GM12865 (cell line): ENCODE measurements at places on chromosomes 2 and 18.

DNA sequence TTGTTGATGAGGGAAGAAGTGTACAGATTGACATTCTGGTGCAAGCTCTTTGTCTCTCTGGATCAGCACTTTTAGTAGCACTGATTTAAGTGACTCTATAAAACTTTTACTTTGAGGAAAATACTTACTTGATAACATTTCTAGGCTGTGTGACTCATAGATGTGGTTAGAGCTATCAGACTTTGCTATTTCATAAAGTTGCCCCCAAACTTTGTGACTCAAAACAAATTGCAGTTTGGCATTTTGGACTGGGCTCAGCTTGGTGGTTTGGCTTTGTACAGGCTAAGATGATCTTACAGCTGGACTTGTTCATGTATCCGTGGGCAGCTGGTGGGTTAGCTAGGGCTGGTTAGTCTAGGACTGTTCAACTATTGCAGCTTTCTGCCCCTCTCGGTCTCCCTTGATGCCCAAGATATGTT, 42.1 kb upstream of the GLS start:
- no peak for DNase-seq

- peak; percentile 38 for DNase-seq
These were observed 61.6 kb downstream of the MFSD6 start for GRCh38 chr2:190469771-190470170.

- DNase-seq, result no peak
These were observed 1154.3 kb downstream of the BCL11A start for GRCh38 chr2:59399126-59399525.

DNA sequence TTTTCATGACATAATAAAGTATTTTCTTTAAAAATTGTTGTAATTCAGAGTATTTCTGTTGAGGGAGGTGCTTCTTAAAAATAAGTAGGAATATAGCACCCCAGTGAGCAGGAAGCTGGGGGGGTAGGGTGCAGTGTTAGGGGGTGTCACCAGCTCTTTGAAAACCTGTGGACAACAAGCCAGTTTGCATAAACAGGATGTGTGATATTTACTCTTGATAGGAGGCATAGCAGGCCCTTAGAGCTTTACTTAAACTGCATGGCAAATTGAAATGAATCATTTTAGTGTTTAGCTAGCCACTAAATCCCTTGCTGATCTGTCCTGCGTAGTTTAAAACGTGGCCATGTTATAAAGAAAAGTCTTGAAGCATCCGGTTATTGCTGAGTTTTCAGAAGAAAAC, 8.4 kb downstream of the TGIF1 start:
- no peak for DNase-seq

- DNase-seq, result no peak
These were observed 74.6 kb upstream of the LAPTM4A start for GRCh38 chr2:20126040-20126439.

GRCh38 chr2:99086385-99086784, 55.1 kb upstream of the C2orf15 start:
- DNase-seq, result no peak

DNA sequence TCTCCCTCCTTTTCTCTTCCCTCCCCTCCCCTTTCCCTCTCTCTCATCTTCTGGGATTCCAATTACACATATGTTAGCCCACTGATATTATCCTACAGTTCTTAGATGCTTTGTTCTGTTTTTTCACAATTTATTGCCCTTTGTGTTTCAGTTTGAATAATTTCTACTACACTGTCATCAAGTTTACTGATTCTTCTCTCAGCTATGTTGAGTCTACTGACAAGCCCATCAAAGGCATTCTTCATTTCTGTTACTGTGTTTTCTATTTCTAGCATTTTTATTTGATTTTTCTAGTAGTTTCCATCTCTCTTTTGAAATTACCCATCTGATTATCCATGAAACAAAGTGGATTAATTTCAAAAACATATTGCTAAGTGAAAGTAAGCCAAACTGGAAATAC, 219.6 kb downstream of the TNS1 start:
- DNase-seq, result no peak

DNA sequence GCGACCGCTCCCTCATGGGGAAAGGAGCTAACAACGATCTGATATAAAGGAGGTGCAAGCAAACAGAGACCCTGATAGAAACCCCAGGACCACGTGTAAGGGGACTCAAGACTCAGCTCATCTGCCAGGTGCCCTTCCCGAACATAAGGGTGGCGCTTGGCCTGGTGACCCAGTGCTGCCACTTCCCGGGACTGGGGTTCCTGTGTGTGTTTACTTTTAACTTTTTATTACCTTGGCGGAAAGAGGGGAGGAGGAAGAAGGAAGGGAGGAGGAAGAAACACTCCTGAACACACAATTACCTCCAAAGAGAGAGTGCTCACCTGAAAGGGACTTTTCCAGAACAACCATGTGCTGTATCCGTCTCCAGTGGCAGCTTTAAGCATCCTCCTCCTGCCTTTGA, 56.5 kb upstream of the EDAR start:
- DNase-seq, result no peak

- DNase-seq, result peak; percentile 62
These were observed 668.0 kb upstream of the FAM98A start for GRCh38 chr2:34266908-34267697.

DNA sequence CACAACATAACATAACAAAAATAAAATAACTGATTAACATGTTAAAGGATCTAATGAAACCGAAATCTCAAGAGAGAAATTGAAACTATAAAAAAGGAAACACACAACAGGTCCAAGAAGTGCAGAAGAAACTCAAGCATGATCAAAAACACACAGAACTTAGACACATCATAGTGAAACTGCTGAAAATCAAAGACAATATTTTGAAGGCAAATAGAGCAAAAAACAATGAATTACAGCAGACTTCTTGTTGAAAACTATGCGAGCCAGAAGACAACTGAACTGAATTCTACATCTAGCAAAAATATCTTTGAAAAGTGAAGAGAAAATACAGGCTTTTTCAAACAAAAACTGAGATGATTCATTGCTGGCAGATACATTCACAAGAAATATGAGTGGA, 61.3 kb downstream of the UGP2 start:
- DNase-seq, result peak; percentile 49

GRCh38 chr18:61612517-61612916, 279.3 kb downstream of the CDH20 start:
- no peak for DNase-seq

DNA sequence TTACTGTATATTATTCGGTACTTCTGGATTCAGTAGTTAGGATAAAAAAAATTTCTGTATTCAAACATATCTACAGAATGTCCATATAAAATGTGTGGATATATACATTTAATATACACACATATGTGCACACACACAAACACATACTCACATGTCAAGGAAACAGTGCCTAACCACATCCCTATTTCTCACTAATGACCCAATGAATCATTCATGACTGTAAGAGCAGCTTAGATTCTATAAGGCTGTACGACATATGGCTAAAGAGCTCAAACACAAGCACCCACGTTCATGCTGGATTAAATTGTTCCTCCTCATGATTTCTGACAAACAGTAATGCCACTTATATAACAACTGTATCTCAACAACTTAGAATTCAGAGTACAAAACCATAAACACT, 457.3 kb downstream of the ADCYAP1 start:
- DNase-seq, result no peak

DNA sequence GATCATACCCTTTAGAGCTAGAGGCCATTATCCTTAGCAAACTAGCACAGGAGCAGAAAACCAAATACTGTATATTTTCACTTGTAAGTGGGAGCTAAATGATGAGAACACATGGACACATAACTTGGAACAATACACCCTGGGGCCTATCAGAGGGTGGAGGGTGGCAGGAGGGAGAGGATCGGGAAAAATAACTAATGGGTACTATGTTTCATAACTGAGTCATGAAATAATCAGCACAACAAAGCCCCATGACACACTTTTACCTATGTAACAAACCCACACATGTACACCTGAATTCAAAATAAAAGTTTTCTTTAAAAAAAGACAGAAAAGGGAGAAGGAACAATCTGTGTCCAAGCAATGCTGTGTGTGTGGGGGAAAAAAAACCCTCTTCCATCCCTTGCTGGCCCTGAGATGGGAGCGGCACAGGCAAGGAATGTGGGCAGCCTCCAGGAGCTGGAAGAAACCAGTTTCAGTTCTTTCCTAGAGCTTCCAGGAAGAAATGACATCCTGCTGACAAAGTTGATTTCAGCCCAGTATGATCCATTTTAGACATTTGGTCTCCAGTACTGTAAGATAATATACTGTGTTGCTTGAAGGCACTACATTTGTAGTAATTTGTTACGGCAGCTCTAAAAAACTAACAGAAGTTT, 458.7 kb upstream of the CNTNAP5 start:
- no peak for DNase-seq

DNA sequence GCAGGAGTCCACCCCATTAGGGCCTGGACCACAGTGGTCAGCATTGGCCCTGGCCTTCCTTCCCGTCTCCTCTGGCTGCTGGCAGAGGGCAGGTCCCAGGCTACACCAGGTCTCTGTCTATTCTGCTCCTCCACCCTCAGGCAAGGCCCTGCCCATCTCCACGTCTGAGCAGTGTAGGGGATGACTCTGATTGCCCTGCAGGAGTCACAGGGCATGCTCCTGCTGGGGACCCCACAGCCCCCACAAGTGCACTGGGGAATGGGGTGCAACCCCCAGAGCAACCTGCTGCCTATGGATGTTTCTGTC, 40.0 kb downstream of the STK25 start:
- no peak for DNase-seq

DNA sequence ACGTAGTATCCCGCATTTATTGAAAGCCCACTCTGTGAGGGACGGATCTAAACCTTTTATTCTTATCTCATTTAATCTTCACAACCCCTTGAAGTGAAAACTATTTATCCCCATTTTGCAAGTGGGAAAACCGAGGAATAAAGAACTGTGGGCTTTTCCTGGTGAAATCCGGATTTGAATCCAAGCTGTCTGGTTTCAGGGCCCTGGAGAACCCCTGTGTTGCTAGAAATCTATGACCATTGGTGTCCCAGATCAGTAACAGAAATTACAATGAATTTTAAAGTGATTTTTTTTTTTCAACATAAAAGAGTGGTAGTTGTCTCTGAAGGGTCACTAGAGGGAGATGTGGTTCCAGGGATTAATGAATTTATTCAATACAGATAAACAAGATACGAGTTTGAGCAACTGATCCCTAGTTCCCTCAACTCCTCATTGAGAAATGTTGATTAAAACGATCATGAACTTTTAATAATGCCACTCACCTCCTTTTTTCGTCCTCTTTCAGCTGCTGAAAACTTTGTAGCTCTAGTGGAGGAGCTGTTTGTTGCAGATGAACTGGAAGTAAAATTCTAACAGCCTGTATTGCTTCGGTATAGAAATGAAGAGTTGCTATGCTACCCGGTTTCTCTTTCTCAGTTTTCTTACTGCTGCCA, 940 bp downstream of the XRCC5 start:
- DNase-seq, result peak; percentile 64

- DNase-seq, result no peak
These were observed 6.0 kb upstream of the PRKD3 start for GRCh38 chr2:37330681-37331080.

DNA sequence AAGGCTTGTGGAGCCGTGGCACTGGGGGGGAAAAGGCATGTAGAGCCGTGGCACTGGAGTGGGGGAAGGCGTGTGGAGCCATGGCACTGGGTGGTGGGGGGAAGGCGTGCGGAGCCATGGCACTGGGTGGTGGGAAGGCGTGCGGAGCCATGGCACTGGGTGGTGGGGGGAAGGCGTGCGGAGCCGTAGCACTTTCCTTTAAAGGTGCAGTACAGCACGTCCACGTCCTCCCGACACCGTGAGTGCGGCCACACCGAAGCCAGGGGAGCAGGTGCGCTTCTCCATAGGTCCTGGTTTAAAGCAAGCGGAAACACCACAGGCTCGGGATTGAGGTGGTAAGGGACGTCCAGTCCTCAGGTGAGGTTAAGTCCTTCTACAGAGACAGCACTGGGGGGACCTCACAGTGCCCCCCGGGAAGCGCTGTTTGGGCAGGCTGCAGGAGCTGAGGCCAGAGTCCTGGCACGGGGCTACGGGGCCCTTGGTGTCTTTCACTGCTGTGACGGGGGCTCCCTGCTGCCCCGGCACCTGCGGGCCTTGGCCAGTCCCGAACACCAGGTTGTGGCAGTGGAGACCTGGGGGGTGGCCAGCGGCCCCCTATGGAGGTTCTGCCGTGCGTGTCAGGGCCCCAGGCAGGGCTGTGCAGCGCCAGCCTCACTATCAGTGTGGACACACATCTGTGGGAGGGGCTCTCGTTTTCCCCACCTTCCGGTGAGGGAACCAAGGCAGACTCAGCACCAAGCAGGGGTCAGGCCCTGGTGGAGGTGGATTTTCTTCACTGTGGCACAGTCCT, 93.0 kb upstream of the CTDP1 start:
- no peak for DNase-seq

DNA sequence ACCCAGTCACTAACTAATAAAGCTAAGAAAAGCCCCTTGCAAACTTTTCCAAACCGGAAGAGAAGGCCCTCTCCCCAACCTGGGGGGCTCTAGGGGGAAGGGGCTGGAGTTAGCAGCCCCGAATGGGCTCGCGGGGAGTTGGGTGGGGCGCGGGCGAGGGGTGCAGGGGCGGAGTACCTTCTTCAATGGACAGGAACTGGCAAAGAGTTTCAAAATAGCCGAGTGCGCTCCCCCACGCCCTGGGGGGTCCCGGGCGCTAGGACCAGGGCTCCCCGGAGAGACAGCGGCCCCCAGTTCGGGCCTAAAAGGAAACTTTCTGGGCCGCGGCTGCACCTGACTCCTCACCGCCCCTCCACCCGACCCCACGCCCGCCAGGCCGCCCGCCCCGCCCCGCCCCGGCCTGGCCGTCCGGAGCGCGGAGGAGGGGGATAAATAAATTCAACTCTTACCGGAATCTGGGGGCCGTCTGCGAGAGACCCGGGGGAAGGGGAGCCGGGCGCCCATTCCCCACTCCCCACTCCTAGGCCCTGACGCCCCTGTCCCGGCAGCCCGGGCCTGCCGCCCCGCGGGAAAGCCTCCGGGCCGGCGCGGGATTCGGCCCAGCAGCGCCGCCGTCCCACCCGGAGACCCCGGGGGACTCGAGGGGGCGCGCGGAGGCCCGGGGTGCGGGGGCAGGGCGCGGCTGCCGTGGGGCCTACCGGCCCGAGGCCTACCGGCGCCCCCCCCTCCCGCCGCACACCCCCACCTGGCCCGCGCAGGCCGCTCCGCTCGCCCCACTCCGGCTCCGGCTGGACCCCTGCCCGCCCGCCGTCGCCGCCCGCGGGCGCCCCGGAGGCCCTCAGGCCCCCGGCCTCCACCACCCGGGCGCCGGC, 868 bp downstream of the INO80D start:
- DNase-seq, result peak; percentile 58

- no peak for DNase-seq
These were observed 108.4 kb downstream of the MEIS1 start for GRCh38 chr2:66543257-66543767.

- DNase-seq, result peak; percentile 79
These were observed 79.3 kb downstream of the SDC1 start for GRCh38 chr2:20145497-20146193.
